Activated naive CD8-positive, alpha-beta T cell treated with anti-CD3 and anti-CD28 coated beads, Interleukin-2, amount 50 U/mL, for 24 hours (primary cell): ENCODE measurements at places on chromosomes 7 and 10.

DNA sequence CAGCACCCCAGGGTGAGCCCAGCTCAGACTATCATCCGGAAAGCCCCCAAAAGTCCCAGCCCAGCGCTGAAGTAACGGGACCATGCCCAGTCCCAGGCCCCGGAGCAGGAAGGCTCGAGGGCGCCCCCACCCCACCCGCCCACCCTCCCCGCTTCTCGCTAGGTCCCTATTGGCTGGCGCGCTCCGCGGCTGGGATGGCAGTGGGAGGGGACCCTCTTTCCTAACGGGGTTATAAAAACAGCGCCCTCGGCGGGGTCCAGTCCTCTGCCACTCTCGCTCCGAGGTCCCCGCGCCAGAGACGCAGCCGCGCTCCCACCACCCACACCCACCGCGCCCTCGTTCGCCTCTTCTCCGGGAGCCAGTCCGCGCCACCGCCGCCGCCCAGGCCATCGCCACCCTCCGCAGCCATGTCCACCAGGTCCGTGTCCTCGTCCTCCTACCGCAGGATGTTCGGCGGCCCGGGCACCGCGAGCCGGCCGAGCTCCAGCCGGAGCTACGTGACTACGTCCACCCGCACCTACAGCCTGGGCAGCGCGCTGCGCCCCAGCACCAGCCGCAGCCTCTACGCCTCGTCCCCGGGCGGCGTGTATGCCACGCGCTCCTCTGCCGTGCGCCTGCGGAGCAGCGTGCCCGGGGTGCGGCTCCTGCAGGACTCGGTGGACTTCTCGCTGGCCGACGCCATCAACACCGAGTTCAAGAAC, 1.1 kb downstream of the VIM start:
- peaks cover 69% of the 10 kb centered on the region for H3K4me1 ChIP-seq
- peaks cover 45% of the 10 kb centered on the region for H3K36me3 ChIP-seq
- peak overlapping the region; percentile 94 for H3K27ac ChIP-seq
- peak; percentile 79 for DNase-seq
- H3K27me3 ChIP-seq = no peaks in the 10 kb centered on the region
- H3K4me3 ChIP-seq = peak overlapping the region; percentile 94

DNA sequence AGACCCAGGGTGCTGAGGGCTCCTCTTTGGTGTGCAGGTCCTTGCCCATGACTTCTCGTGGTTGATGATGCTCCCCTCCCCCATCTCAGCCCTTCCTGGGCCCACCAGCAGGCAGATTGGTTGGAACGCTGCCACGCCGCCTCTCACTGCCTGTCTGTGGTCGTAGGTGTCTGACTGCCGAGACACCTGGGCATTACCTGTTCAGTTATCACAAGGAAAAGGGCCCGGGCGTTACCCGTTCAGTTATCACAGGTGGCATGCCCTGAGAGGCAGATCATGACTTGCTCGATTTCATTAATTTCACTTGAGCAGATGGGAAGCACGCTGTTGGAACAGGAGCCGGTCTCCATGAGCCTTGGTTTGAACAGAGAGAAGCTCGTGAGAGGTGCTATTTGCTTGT, 42.5 kb downstream of the TACR2 start:
- peak overlapping the region; percentile 57 for H3K27ac ChIP-seq
- no peaks in the 10 kb centered on the region for H3K27me3 ChIP-seq
- H3K36me3 ChIP-seq = peaks cover 58% of the 10 kb centered on the region
- peaks cover 8% of the 10 kb centered on the region for H3K4me1 ChIP-seq
- H3K4me3 ChIP-seq = no peak overlapping the region

DNA sequence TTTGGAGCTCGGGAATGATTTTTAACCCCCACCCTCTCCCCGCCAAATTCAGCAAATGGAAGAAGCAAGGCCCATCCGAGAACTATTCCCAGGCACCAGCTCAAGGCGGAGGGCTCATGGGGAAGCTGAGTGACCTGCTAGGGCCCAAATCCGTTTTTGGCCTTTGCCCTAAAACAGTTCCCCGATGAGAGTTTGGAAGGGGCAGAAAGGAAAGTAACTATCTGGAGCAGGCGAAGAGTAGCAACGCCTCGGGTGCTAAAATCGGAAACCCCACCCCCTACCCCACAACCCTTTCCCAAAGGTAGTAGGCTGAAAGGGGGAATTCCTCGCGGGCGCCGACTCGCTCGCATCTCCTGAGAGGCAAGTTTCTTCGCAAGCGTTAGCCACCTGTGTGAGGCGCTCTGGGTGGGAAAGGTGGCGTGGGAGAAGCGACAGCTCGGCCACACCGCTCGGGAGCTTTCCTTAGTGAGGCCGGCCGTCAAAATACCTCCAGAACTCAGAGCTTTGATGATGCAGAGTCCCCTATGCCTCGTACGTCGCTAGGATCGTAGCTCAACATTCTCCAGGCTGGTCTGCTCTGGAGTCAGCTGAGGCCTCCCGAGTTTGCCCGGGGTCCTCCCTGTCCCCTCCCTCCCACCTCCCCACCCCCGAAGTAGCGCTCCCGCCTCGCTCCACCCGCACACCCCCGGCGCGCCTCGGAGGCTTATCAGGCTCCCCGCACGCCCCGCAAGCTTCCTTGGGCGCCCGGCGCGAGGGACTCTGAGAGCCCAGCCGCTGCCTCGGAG, 642 bp upstream of the PRKG1 start:
- H3K4me1 ChIP-seq = peaks cover 10% of the 10 kb centered on the region
- H3K36me3 ChIP-seq = no peaks in the 10 kb centered on the region
- H3K4me3 ChIP-seq = peak overlapping the region; percentile 77
- no peak overlapping the region for H3K27ac ChIP-seq
- peaks cover 47% of the 10 kb centered on the region for H3K27me3 ChIP-seq

GRCh38 chr10:22006379-22006884, 2.9 kb upstream of the DNAJC1 start:
- no peak for DNase-seq
- H3K4me3 ChIP-seq = no peak overlapping the region
- peaks cover 25% of the 10 kb centered on the region for H3K4me1 ChIP-seq
- H3K36me3 ChIP-seq = no peaks in the 10 kb centered on the region

DNA sequence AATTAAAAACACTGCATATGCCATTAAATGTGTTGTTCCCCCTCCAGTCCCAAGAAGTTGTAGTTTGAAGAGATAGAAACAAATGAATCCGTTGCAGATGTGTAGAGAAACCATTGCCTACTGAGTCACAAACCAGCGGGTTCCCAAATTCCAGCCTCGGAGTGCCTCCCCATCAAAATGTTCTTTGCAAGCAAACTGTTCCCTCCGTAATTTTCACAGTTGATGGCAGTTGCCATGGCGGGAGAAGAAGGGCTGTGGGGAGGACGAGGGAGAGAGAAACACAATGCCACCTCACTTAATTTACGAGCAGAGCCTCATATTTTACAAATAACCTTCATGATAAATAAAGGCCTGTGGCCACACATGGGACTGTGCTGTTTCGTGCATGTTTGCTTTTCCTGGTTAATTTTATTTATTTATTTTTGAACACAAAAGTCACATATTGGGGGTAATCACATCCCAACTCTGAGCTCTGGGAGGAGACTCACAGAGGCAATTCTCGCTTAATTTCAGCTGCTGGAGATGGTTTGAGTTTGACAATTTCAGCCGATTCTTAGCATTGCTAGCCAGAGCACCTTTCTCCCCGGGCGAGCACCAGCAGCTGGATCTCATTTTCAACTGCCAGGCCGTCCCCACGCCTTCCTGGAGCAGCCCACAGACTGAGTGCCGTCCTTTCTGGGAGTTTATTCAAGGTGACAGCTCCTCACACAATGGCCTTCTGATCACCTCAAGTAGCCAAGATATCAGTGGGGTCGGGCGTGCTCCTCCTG, 1084.2 kb downstream of the KCNMA1 start:
- H3K4me3 ChIP-seq = no peak overlapping the region
- H3K27ac ChIP-seq = no peak overlapping the region
- no peaks in the 10 kb centered on the region for H3K36me3 ChIP-seq
- DNase-seq = no peak

DNA sequence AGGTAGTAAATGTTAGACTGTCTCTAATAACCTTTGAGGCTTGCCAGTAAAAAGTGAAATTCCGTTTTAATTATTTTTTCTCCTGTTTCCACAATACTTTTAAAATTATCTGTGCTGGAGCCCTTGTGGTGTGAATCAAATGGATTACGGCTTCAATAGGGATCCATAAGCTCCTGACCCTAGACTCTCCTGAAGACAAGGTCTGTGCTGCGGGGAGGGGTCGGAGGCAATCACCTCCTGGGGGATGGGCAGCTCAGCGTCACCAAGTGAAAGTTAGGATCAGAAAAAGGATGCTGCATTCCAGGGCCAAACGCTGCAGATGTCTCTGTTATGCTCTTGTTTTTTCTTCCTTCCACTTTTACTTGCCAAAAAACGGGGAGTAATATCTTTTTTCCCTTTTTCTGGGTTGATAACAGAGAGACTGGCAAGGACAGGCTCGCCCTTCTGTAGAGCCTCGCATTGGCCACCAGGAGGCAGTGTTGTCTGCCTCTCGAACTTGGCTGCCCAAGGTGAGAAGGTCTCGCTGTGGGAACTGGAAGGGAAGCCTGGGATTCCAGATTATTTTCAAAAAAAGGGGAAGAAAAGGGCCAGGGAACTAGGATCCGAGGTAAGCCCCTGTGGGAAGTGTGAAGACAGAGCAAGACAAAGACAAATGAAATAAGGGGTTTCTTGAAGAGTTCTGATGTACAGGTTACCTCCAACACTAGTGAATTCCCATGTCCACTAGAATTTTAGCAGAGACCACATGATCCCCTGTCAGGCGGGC, 621.9 kb downstream of the ACTR3B start:
- H3K27me3 ChIP-seq = peaks cover 5% of the 10 kb centered on the region
- H3K4me1 ChIP-seq = no peaks in the 10 kb centered on the region
- H3K36me3 ChIP-seq = no peaks in the 10 kb centered on the region
- no peak overlapping the region for H3K4me3 ChIP-seq
- H3K27ac ChIP-seq = no peak overlapping the region

- H3K27me3 ChIP-seq = peaks cover 7% of the 10 kb centered on the region
- no peak overlapping the region for H3K27ac ChIP-seq
- H3K4me3 ChIP-seq = no peak overlapping the region
- no peaks in the 10 kb centered on the region for H3K36me3 ChIP-seq
- DNase-seq = no peak
- H3K4me1 ChIP-seq = no peaks in the 10 kb centered on the region
Observed at GRCh38 chr10:5603091-5603847, 63.1 kb downstream of the ASB13 start.

GRCh38 chr7:92131093-92131492, 3.2 kb downstream of the CYP51A1 start:
- no peak overlapping the region for H3K27ac ChIP-seq
- H3K36me3 ChIP-seq = peaks cover 34% of the 10 kb centered on the region
- H3K27me3 ChIP-seq = no peaks in the 10 kb centered on the region
- H3K4me3 ChIP-seq = no peak overlapping the region

DNA sequence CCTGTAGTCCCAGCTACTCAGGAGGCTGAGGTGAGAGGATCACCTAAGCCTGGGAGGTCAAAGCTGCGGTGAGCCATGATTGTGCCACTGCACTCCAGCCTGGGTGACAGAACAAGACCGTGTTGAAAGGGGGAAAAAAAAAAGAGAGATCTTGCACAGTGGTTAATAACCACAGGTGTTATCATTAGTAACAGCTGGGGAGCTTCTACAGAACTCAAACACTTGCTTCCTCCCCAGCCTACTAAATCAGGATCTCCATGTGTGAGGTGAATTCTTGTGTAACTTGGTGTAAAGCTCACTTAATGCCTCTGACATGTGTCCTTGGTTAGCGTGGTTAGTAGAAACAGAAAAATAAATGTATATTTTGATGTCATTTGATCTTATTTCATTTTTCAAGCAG, 43.9 kb upstream of the BMS1 start:
- H3K27ac ChIP-seq = no peak overlapping the region
- DNase-seq = no peak
- no peaks in the 10 kb centered on the region for H3K36me3 ChIP-seq

- no peaks in the 10 kb centered on the region for H3K36me3 ChIP-seq
- DNase-seq = no peak
- no peak overlapping the region for H3K27ac ChIP-seq
Observed at GRCh38 chr7:42494736-42495135, 257.7 kb upstream of the GLI3 start.

- H3K27me3 ChIP-seq = no peaks in the 10 kb centered on the region
- H3K36me3 ChIP-seq = no peaks in the 10 kb centered on the region
- no peaks in the 10 kb centered on the region for H3K4me1 ChIP-seq
- no peak overlapping the region for H3K4me3 ChIP-seq
Observed at GRCh38 chr7:2128601-2129322, 104.0 kb downstream of the MAD1L1 start.

DNA sequence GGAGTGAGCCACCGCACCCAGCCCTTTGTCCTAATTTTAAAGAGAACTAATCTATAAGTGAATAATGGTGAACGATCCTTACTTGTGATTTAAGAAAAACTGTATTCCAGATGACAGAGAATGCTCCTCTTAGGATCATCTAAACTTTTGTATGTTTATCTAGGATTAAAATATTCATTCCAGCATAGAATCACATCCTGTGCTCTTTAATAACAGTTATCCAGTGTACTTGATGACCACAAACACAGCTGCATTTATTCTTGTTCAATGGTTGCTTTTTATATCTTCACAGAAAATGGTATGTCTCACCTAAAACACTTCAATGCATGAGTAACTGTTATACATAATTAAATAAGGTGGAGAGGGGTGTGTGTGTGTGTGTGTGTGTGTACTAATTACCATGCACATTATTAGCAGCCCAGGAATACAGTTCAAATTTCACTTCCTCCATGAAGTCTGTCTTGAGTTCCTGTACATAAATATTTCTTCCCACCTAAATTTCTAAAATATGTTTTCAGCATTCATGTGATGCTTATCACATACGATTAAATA, 38.5 kb upstream of the SEMA3C start:
- no peak overlapping the region for H3K27ac ChIP-seq
- no peaks in the 10 kb centered on the region for H3K4me1 ChIP-seq
- no peaks in the 10 kb centered on the region for H3K36me3 ChIP-seq
- no peak for DNase-seq
- H3K27me3 ChIP-seq = no peaks in the 10 kb centered on the region
- H3K4me3 ChIP-seq = no peak overlapping the region
